HCT116 (cell line): ENCODE measurements at places on chromosomes 2 and 18.

GRCh38 chr2:70852824-70853223 is 17.2 kb upstream of the CD207 start:
- DNase-seq: no peak

- peak; percentile 28 for DNase-seq
Observed at GRCh38 chr2:169928463-169928864, 101.2 kb downstream of the UBR3 start.

GRCh38 chr2:233414777-233415570 is 60.7 kb downstream of the DGKD start:
- peak; percentile 43 for DNase-seq

DNA sequence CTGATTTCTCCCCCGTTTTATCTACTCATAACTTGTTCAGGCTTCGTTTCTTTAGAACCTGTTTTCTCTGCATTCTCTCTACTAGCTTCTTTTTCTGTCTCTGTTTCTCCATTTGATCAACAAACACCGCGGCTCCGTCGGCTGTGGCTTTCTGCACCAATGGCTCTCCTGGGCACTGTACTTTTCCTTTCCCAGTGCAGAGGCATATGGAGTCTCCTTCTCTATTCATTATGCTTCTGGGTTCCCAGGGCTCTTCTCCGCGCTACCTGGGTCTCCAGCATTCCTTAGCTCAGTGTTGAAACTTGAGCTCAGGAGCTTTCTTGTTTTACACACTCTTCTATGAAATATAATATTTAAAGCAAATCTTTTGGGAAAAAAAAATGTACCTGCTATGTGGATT is 196.6 kb upstream of the SOX11 start:
- no peak for DNase-seq

- DNase-seq: no peak
Observed at GRCh38 chr2:13252615-13253014, 535.9 kb downstream of the TRIB2 start.

- no peak for DNase-seq
Observed at GRCh38 chr2:222136106-222136630, 162.6 kb downstream of the PAX3 start.

DNA sequence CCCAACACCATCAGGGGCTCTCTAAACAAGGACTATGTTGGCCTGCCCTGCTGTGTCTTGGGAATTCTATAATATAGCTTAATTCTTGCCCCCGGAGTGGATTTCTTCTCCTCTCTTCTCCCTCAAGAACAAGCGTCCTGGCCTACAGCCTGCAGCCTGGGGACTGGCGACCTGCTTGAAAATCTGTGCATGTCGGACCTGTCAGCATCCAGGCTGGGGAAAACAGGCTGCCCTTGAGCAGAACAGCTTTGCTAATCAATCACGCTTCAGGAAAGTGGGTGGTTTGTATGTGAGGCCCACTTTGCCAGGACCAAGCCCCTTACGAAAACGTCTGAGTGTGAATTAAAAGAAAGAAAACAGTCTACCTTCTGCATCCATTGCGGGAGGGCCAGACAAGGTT is 116.7 kb downstream of the BCL2 start:
- DNase-seq: no peak

DNA sequence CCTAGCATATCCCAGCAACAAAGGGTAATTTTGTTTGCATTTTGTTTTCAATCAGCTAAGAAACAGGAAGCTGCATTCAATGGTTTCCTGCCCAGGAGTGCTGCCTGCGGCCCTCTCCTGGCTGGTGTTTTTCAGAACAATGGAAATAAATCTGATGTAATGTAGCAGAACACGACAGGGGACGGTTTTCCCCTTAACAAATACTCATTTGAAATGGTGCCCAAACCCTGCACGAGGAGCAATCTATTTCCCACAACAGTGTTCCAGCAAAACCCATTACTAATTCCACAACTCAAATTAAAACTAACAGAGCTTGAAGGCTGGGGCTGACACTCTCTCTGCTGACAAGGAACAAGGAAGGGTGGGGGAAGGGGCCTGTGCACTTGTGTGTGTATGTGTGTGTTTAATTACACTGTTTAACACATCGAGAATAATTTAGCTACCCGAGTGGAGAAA is 8.7 kb downstream of the CAPN13 start:
- DNase-seq: no peak

GRCh38 chr2:128318776-128319464 is at the start of gene HS6ST1:
Gene HS6ST1 (minus strand): TSS chr2:128318868. CDS start chr2:128318563, 305 bp downstream.
- DNase-seq: peak; percentile 24

GRCh38 chr2:168773719-168774521 is 28.5 kb upstream of the NOSTRIN start:
- DNase-seq: peak; percentile 52

GRCh38 chr2:68377137-68377780 is 12.2 kb downstream of the PLEK start:
- no peak for DNase-seq

- DNase-seq: no peak
Observed at GRCh38 chr2:65199891-65200290, 27.7 kb upstream of the ACTR2 start.

GRCh38 chr2:65638443-65638842 is 206.0 kb upstream of the SPRED2 start:
- DNase-seq: no peak

- no peak for DNase-seq
Observed at GRCh38 chr2:73949802-73950201, 23.1 kb downstream of the DGUOK start.

GRCh38 chr2:197442857-197443256 is 8.0 kb upstream of the SF3B1 start:
- DNase-seq: no peak

GRCh38 chr18:60982329-60982695 is 350.9 kb upstream of the CDH20 start:
- DNase-seq: no peak

GRCh38 chr2:74702001-74702715 is 48.1 kb downstream of the SEMA4F start:
- no peak for DNase-seq

- no peak for DNase-seq
Observed at GRCh38 chr2:217477583-217477982, 525.2 kb downstream of the TNS1 start.

DNA sequence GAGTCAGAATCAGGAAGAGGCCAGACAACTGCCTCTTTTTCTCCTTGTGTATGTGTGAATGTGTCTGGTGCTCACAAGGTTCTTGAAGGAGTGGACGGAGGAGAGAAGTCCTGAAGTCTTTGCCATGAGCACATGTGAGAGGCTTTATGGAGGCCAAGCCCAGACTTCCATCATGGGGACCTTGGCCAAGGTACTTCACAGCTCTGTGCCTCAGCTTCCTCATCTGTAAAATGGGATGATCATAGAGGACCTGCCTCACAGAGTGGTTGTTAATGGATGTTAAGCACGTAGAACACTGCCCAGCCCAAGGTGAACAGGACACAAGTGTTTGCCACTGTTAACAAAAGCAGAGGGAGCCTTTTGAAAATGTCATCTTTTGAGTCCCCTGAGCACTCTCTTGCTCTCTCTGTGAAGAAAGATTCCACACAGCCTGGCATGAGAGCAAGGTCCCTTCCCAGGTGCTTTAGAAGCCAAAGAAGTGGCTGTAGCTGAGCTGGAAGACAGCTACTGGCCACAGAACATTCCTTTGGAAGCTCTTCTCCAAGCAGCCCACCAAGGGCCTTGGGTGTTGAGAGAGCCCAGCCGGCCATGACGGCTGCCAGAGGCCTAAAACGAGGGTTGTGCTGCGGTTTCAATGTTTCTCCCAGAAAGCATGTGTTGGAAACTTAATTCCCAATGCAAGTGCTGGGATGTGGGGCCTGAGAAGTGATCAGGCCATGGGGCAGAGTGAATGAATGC is 41.8 kb upstream of the ASPRV1 start:
- no peak for DNase-seq

DNA sequence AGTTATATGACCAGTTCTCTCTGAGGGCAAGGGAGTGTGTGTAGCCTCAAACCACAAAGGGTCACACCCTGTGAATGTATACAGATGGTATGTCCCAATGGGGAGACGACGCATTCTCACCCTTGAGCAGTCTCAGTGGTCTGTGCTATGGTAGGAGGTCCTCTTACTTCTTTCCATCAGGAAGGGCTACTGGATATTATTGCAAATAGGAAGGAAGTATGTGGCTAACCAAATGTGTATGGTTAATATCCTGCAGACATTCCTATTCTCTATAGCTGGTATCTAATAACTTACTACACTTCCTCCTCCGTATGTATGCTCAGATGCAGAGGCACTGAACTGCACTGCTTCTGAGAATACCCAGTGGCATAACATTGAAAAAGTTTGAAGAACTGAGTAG is 306.7 kb upstream of the CCDC68 start:
- no peak for DNase-seq

DNA sequence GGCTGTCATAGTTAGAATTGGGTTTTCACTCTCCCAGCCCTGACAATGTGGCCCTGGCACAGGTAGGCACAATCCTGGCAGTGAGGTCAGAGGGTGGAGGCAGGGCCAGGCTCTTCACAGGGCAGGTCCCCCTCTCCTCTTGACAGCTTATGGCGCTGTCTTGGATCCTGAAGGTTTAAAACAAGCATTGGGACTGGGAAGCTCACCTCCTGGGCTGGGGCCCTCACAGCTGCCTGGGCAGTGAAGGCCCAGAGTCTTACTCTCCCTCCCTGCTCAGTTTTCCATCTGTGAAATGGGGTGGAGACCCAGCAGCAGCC is 23.3 kb downstream of the LBH start:
- no peak for DNase-seq

DNA sequence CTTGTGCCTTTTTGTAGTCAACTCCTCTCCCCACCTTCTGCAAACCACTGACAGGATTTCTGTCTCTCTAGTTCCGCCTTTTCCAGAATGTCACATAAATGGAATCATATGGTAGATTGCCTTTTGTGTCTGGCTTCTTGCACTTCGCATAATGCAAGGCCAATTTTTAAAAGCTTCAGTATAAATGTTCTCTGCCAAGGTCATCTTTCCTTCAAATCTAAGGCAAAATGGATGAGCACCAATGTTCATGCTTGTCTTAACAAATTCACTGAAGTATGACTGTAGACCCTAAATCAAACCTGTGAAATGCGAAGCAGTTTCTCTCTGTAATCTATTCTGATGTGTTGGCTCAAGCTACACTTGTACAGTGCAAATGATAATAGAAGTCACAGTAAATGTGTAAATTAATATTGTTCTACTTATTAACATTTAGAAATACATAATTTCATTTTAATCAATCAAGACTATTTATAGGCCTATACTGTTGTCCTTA is 92.8 kb upstream of the GLS start:
- DNase-seq: no peak

- DNase-seq: no peak
Observed at GRCh38 chr18:46546111-46546640, 110.8 kb downstream of the LOXHD1 start.

DNA sequence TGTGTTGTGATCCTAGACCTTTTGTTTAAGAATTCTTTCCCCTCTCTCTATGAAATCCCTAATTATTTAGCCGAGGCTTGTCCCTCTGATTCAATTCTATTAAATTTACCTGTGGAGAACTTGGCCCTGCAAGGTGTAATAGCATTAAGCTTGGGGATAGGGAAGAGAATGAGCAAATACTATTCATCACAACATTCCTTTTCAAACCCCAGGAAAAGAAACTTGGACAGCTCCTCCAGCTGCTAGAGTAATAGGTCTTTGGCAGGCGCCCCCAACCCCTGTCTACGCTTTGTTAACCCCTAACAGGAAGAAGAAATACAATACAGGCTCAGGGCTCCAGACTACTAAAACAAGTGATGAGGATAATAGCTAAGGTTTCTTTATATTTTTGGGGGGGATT is 957.0 kb downstream of the CPS1 start:
- no peak for DNase-seq

- DNase-seq: no peak
Observed at GRCh38 chr2:125837128-125837527, 818.8 kb upstream of the GYPC start.

DNA sequence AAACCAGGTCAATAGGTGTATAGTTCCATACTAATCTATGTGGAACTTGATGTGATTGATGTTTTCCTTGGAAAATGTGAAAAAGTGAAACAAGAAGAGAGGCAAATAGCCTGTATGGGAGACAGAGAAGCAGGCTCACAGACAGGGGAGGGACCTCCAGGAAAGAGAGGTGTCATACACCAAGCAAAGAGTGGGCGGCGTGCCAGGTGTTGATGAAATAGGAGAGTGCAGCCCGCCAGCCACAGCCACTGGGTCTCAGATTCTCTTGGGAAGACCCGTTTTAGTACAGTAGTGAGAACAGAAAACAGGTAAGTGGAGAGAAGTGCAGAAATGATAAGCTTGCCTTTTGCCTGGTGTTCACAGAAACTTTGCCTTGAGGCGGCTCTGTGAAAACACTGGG is 301.9 kb downstream of the ZNF407 start:
- no peak for DNase-seq

DNA sequence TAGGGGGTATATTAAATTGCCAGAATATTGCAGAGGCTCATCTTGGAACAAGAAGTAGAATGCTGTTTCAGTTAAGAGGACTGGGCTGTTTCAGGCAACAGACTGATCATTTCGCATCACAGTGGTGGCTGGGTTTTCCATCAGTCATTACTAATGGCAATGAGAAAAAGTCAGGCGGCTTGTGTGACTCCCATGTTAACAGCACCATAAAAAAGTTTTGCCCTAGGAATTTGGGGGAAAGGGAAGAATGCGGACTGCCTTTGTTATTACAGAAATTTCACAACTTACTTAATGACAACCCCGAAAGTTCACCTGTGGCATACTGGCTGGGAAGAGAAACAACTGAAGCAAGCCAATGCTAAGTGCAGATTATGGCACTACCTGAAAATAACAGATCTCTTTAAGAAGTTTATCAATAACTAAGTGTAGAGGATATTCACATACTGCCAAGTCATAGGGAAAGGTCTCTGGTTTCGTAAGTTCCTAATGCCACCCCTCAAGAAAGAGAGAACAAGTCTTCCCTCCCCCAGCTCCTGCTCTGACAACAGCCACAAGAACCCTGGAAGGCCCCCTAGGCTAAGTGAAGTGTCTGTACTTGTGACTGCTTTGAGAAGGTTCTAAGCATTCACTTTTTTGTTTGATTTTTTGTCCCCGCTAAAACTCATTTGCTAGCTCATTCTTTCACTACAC is 40.5 kb upstream of the AP1S3 start:
- DNase-seq: no peak

DNA sequence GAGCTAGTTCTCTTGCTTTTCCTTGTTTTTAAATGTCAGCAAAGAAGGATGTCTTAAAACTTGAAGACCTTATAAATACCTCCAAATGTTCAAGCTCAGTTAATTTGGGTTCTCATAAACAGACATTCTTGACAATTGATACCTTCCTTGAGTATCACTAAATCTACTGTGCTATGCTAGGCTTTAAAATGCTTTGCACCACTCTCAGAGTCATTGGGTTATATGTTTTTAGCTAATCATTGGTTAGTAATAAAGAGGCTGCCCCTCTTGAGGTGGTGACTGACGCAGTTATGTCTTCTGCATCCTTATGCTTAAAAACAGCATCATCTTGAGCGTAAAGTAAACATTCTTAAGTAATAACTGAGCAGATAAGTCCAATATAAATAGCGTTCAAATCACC is 276.0 kb downstream of the AGPS start:
- no peak for DNase-seq

DNA sequence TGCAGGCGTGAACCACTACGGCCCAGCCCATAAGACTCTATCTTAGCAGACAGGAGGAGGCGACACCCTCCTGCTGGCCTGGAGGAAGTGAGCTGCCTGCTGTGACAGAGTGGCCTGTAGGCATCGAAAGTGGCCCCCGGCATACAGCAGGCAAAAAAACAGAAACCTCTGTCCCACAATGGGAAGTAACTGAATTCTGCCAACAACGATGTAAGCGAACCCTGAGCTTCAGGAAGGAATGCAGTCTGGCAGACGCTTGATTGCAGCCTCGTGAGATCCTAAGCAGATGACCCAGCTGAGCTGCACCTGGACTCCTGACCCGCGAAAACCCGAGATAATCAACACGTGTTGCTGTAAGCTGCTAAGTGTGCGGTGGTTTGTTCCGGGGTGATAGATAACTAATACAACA is 13.6 kb downstream of the MRO start:
- no peak for DNase-seq
